ENCODE measurements at places on chromosomes 4 and X. TPM values are rescaled to one million over a fixed set of nuclear protein-coding genes. Genes with fewer than 3 reads are reported as not detected.

F8A1 gene
- 4.5 TPM for total RNA-seq

GATA1 gene
- not detected for total RNA-seq

PNCK gene
- 0.32 TPM for total RNA-seq

DNA sequence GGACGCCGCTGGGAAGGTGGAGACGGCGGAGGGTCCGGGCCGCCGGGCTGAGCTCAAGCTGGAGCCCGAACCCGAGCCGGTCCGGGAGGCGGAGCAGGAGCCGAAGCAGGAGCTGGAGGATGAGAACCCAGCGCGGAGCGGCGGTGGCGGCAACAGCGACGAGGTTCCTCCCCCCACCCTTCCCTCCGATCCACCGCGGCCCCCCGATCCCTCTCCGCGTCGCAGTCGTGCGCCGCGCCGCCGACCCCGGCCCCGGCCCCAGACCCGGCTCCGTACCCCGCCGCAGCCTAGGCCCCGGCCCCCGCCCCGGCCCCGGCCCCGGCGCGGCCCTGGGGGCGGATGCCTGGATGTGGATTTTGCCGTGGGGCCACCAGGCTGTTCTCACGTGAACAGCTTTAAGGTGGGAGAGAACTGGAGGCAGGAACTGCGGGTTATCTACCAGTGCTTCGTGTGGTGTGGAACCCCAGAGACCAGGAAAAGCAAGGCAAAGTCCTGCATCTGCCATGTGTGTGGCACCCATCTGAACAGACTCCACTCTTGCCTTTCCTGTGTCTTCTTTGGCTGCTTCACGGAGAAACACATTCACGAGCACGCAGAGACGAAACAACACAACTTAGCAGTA is 483 bp downstream of the USP27X start:
- DNase-seq, result no peak

- DNase-seq, result peak; percentile 72
Observed at GRCh38 chrX:14936561-14936960, 63.3 kb downstream of the MOSPD2 start.

DNA sequence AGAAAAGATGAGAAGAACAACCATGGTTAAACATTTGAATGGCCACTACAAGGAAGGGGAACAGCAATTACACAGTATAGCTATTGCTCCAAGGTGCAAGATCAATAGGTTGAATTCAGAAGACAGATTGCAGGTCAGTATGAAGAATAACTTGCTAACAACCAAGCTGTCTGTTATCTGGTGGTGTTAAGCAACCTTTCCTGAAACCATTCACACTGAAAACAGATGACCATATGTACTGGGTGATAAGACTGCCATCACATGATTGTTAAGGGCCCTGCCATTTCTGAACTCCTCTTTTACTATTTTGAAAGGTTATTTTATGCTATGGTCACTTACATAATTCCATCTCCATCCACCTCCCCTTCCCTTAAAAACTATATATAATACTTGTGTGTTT is 6.8 kb downstream of the GABRA3 start:
- DNase-seq, result no peak

- DNase-seq, result peak; percentile 39
Observed at GRCh38 chr4:89836897-89837384, at the start of gene SNCA. Gene SNCA (minus strand): TSS chr4:89837161. CDS start chr4:89835667, 1,494 bp downstream.

- peak; percentile 73 for DNase-seq
Observed at GRCh38 chr4:20506827-20507226, 193.4 kb upstream of the PACRGL start.

- no peak for DNase-seq
Observed at GRCh38 chrX:57104406-57104805, 16.9 kb downstream of the SPIN2B start.

DNA sequence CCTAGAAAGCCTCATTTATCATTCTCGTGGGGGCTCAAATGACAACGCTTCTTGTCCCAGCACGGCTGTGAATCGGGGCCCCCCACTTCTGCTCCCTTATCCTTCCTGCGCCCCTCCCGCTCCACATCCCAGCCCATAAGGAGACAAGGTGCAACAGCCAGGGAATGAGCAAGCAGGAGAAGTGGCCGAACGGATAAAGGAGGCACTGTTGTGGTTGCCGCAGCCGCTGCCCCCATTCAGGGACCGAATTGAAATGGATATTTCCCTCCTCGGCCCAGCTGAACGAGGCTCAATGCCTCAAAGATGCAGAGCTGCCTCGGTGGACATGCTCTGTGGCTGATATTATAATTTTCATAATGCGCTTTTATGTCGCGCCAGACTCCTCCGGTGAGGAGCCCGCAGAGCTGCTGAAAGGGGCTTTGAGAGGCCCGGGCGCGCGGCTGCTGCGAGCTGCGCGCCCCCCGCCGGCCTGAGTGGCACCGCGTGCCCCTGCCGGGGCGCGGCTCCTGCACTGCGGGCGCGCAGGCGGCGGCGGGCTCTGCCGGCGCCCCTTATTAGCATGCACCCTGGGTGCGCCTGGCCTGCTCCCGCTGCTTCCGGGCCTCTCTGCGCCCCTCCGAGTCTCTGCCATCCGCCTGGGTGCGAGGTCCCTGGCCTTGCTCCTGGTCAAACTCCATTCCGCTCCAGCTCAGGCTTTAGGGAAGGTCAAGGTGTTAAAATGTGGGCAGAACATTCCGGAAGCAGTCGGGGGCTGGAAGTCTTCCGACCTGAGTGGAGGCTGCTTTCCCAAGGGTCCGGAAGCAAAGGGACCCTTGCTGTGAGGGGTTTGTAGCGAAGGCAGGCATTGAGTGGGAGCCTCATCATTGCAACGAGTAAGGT is 68.2 kb upstream of the TMEM33 start:
- no peak for DNase-seq

DNA sequence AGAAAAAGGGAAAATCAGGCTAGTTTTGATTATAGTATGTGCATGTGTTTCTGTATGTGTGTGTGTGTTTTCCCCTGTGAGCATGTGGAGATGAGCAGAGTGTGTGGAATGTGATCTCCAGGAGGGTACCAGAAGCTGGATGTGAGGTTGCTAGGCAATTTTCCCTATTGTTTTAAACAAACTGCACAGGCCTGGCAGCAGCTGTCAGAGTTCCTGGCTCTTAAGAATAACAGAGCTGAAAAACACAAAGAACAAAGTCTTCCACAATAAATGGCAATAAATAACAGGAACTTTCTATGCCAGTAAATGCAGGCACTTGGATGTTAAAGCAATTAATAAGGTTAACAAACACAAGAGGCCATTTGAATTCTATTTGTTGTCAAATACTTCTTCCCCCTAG is 344.6 kb upstream of the CTSO start:
- peak; percentile 21 for DNase-seq

DNA sequence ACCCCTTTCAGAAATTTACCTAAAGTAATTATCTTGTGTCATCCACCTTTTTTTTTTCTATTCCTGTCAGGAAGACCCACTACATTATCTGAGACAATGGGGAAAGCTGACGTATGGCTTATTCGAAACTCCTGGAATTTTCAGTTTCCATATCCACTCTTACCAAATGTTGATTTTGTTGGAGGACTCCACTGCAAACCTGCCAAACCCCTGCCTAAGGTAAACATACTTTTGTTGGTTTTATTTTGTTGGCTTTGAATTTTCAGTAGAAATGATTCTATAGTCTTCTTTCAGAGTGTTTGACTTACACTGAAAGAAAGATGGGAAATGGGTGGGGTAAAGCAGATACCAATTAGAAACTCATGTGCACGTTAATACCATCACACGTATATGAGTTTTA is 2.2 kb downstream of the UGT2B7 start:
- no peak for DNase-seq

DNA sequence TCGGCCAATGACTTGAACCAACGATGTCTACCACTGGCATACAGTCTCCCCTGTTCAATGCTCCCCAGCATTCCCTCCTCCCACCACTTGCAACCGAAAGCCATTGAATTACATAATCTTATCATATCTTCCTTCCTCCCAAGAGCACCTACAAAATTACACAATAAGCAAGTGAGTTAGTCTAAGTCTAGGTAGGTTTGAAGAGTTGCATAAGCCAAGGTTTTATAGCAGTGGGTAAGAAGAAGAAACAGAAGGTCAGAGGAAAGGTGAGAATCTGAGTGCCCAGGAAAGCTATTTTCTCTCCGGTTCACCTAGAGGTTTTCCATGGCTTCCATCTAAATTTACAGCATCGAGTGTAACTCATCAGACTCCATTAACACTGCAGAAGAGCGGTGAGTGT is 40.3 kb downstream of the ATP8A1 start:
- no peak for DNase-seq

DNA sequence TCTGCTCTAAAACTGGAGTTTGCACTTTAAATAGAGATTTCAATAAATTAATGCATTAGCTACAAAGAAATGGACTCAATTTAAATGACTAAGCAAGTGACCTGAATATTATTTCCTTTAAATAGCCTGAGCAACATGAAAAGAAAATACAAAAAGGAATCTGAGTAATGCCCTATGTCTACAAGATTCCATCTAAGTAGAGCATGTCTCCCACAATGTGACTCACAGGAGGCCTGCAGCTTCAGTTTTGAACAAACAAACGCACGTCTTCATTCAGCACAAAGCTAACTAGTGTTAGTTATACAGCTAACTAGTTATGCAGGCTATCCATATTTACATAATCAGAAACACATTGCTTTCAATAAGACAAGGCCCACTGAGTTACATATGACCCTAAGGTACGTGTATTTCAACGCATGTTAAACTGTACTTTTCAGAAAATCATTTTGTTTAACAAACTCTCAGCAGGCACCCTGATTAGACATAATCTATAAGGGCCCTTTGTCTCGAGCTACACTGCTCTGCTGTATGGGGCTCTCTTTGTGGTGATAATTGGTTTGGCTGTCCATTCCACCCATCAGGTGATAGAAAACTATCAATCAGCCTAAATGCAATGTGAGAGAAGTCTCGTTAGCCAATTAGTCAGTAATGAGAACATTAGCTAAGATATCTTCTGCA is 116.5 kb downstream of the MAML3 start:
- peak; percentile 77 for DNase-seq

DNA sequence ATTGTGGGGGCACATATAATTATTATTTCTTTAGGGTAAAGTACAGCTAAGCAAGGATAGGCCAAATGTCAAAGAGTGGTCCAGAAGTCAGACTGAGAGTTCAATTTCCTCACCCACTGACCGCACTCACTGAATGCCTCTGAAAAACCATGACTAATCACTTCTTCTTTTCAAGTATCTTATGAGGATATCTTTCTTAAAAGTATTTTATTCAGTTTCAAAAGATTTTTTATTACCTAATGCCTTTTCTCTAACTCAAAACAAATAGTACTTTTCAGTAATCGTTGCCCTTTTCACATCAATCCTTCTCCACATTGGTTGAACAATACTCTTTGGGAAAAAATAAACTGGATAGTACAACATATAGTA is 61.7 kb upstream of the CAMK2D start:
- no peak for DNase-seq

DNA sequence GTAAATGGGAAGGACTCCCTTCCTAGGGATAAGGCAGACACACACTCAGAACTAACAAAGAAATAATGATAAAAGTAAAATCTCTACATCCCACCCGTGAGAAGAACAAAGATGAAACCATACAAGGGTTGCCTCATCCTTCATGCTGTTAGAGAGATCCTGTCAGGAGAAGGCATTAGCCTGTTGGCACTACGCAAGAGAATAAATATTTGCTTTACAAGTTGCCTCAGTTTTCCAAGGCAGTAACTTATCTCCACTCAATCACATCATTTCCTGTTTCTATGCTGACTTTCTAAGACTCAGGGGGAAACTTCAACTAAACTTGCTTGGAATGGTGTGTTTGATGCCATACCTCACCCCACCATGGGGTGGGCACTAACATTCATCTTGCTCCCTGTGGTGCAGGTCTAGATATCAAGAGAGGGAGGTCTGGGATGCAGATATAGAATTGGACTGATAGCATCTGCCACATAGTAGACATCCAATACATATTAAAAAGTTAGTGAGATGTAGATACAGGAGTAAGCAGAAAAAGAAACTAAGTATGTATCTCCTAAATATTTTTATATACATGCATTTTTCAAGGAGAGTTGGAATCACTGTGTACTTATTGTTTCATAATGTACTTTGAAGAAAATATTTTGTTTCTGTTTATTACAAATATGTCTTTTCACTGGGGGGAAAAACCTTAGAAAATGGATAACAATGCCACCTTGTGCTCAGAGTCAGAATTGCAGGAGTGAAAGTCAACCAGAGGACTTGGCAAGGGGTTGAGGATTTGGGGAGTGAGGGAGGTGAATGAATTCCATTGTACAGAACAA is 57.2 kb upstream of the BEX4 start:
- peak; percentile 31 for DNase-seq

DNA sequence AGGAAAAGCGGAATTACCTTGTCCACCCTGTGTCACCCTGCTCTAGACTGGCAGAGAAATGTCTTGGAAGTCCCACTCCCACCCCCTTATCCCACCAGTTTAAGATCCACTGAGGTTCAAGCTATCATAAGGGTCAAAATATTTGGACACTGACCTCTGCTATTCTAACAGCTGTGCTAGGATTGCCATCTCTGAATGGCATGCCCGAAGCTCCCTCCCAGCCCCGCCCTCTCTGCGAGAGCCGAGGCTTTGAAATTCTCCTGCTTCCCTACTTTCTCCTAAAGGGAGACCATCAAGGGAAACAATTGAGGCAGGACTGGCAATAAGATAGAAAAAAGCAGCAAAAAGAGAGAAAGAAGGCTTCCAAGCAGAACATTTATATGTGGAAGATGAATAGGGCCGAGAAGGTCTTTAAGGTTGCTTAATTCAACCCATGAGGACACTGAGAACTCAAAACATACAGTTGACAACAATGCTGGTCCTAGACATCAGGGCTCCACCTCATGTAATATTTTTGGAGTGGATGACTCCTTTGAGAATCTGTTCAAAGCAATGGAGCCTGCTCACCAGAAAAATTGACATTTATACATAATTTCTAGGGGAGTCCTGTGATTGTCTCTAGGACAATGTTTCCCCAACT is 338.7 kb upstream of the F9 start:
- DNase-seq, result no peak

- peak; percentile 97 for DNase-seq
Observed at GRCh38 chr4:1043651-1044468, 32.4 kb downstream of the FGFRL1 start.

GRCh38 chrX:43728966-43729365 is 72.9 kb downstream of the MAOA start:
- no peak for DNase-seq

DNA sequence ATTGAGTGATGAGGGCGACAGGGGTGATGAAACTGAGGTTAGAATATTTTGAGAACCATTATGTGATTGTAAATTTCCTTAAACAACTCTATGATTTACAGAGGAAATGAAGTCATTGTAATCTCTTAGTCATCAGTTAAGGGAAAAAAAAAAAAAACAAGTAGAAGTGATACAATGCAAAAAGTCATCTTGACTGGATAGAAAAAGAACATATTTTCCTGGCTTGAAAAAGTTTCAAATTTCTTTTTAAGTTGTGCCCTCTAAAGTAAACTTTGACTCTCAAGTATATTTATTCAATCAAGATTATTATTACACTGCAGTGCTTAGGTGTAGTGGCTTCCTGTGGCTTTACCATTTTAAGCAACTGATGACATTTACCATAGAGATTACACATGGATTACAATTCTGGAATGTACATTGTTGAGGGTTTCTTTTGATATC is 40.6 kb downstream of the GABRB1 start:
- peak; percentile 57 for DNase-seq

- no peak for DNase-seq
Observed at GRCh38 chr4:176054942-176055341, 10.7 kb upstream of the WDR17 start.

All from fibroblast of villous mesenchyme (primary cell).